Urothelium cell line (cell line): ENCODE measurements at places on chromosomes 6 and 20.

GRCh38 chr20:23305098-23305497 is 45.5 kb upstream of the NXT1 start:
- no peak for DNase-seq

DNA sequence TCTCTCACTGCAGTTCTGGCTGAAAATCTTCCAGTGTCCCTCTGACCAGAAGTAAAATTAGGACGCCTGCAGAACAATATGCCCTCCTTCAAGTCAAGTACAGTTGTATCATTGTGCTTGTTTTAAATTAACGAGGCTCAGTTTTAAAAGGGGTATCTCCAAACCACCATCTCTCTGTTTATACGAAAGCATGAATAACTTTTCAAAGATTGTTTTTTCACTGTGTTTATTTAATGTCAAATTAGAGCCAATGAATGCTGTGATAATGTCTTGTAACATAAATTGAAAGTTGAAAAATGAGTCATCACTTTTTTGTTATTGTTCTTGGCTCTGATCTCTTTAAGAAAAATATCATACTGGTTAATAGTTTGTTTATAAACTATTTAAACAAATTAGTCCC is 230.7 kb upstream of the THEMIS start:
- no peak for DNase-seq

GRCh38 chr6:48994811-48995210 is 468.2 kb downstream of the MMUT start:
- no peak for DNase-seq

DNA sequence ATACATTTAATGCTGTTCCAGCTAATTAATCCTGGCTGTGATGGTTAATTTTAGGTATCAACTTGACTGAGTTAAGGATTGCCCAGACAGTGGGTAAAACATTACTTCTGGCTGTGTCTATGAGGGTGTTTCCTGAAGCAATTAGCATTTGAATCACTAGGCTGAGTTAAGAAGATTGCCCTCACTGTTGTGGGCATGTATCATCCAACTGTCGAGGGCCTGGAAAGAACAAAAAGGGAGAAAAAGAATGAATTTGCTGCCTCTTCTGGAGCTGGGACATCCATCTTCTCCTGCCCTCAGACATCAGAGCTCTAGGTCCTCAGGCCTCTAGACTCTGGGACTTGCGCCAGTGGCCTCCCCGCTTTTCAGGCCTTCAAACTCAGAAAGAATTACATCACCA is 34.3 kb downstream of the SDHAF4 start:
- DNase-seq: no peak

DNA sequence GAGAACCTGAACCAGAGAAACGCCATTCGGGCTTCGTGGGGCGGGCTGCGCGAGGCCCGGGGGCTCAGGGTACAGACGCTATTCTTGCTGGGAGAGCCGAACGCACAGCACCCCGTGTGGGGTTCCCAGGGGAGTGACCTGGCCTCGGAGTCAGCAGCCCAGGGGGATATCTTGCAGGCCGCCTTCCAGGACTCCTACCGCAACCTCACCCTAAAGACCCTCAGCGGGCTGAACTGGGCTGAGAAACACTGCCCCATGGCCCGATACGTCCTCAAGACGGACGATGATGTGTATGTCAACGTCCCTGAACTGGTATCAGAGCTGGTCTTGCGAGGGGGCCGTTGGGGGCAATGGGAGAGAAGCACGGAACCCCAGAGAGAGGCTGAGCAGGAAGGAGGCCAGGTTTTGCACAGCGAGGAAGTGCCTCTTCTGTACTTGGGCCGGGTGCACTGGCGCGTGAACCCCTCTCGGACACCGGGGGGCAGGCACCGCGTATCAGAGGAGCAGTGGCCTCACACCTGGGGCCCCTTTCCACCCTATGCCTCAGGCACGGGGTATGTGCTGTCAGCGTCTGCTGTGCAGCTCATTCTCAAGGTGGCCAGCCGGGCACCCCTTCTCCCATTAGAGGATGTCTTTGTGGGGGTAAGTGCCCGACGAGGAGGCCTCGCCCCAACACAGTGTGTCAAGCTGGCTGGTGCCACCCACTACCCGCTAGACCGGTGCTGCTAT is 904 bp downstream of the B3GALT4 start:
- no peak for DNase-seq

- DNase-seq: no peak
These were observed 762.4 kb upstream of the SLC35B3 start for GRCh38 chr6:9197726-9198125.

- DNase-seq: no peak
These were observed 33.5 kb downstream of the PNLDC1 start for GRCh38 chr6:159833556-159833955.

DNA sequence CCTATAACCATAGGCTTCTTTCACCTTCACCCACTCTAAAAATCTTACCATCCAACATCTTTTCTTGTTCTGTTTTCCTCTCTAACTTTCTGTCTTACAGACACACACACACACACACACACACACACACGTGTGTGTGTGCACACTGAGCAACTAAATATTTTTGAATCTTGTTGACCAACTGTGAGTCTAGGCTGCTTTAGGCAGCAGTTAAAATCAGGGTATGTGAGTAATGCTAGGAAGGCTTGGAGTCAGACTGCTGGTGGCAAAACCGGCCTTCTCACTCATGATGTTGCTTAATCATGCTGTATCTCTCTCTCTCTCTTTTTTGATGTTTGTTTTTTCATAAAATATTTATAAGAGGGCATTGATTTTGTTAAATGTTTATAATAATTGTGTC is 103.1 kb upstream of the TBX18 start:
- no peak for DNase-seq

- no peak for DNase-seq
These were observed 11.3 kb downstream of the GRIK2 start for GRCh38 chr6:101404775-101405174.

DNA sequence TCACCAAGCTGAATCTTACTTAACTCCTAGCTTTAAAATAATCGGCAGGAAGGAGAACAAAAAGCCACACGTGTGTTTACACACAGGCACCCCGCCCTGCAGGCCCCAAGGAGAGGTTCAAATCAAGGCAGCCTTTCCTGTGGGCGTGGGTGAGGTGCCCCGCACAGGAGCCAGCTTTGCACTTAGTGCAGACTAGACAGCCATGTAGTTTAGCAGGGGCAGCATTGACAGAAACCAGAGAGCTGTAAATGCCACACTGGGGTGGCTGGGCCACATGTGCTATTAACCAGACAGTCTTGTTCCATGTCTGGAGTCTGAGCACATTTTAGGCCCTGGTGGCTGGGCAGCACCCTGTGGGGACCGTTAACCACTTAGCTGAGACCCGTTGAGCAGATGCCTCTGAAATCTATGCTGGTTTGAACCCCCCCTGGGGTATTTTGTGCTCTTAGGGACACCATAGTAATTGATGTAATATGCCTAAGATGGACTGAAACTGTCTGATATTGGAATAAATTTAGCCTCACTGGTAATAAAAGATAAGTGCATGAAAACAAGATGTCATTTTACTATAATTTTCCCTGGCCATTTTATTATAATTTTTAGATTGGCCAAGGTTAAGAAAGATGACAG is 106.4 kb upstream of the KCNG1 start:
- DNase-seq: no peak

DNA sequence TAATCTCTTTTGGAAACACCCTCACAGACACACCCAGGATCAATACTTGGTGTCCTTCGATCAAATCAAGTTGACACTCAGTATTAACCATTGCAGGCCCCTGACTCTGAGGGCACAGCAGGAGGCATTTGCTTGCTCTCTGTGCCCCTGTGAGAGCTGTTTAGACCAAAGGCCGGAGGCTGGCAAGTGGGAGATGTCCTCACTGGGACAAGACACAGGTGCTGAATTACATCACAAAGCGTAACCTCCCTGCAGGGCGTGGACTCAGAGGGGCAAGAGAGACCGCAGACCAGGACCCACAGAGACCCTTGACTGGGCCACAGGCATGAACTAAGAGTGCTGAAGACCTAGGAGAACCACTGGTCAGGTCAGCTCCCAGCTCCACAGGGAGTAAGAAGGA is at the start of gene CST8:
CST8 (plus strand) TSS at position 301 of the 400 bp plus-strand sequence. CDS start 551 bp downstream, outside the sequence.
- no peak for DNase-seq

GRCh38 chr6:5506597-5506996 is 245.3 kb downstream of the FARS2 start:
- DNase-seq: no peak

DNA sequence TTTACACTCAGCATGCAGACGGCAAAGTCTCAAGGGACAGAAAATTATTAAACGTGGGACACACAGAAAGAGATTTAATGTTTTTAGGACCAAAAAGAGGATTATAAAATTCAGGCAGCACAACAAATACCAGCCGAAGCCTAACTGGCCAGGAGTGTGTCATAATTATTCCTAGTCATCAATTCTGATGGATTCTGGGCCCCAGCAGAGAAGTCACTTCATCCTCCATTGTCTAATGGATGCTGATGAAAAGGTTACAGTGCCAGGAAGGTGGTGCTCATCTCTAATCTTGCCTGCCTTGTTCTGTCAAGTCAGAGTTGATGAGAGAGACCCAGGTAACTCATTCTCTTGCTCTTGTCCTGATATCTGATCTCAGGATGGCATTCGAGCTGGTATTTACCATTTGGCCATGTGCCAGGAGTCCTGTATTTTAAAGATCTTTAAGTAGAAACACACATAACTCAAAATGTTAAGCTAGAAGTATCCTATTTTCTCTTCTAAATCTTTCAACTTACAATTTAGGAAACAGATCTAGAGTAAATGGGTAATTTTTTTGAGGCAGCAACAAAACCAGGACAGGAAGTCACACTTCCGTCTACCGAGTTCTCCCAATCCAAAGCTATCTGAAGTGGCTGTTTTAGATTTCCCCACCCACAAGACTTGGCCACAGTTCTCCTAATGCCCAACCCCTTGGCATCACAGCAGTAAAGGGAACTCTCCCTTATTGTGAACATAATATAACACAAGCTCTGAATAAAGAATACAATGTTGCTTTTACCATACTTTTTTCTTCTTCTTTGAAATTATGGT is 50.0 kb downstream of the ADAT2 start:
- no peak for DNase-seq

- no peak for DNase-seq
These were observed 552.3 kb upstream of the JARID2 start for GRCh38 chr6:14693301-14694192.

- DNase-seq: no peak
These were observed 153.3 kb downstream of the SCML4 start for GRCh38 chr6:107670792-107671199.

DNA sequence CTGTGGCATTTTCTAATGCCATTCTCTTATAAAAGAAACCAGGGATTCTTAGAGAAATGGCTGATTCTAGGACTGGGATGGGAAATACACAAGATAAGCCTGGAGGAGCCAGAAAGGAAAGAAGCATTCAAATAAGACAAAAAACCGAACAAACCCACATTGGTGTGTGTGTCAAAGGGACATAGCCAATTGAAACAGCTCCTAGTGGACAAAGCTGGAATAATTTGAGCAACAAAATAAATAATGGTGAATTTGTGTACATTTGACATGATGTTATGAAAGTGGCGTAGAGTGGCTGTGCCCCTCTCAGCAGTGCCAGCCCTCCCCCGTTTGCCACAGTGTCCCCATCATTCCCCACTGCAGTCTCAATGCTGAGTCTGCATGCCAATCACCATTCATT is 55.5 kb downstream of the B3GAT2 start:
- no peak for DNase-seq

- peak; percentile 41 for DNase-seq
These were observed 19.1 kb upstream of the HLA-DQB1 start for GRCh38 chr6:32685603-32686002.

- no peak for DNase-seq
These were observed 204.1 kb downstream of the SIM1 start for GRCh38 chr6:100260584-100260983.

- DNase-seq: no peak
These were observed 130.1 kb upstream of the MTHFD1L start for GRCh38 chr6:150735341-150735851.

- DNase-seq: no peak
These were observed 274.1 kb downstream of the CLIC5 start for GRCh38 chr6:45741437-45742171.

- DNase-seq: no peak
These were observed 117.4 kb downstream of the FAXC start for GRCh38 chr6:99232056-99232455.

- DNase-seq: no peak
These were observed 3.9 kb upstream of the LTV1 start for GRCh38 chr6:143839196-143839595.

GRCh38 chr6:67131827-67132226 is 1424.8 kb upstream of the EYS start:
- DNase-seq: no peak

DNA sequence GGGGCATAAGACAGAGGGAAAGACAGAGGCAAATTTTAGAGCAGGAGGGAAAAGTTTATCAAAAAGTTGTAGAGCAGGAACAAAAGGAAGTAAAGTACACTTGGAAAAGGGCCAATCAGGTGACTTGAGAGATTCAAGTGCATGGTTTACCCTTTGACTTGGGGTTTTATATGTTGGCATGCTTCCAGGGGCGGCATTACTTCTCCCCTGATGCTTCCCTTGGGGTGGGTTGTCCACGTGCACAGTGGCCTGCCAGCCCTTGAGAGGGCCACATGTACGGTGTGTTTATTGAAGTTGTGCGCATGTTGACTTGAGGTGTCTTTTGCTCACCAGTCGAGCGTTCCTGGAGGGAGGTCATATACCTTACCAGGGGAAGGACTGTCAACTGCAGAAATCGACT is 259.5 kb upstream of the JARID2 start:
- DNase-seq: no peak

- no peak for DNase-seq
These were observed 9.2 kb downstream of the ENPP3 start for GRCh38 chr6:131646249-131646670.

DNA sequence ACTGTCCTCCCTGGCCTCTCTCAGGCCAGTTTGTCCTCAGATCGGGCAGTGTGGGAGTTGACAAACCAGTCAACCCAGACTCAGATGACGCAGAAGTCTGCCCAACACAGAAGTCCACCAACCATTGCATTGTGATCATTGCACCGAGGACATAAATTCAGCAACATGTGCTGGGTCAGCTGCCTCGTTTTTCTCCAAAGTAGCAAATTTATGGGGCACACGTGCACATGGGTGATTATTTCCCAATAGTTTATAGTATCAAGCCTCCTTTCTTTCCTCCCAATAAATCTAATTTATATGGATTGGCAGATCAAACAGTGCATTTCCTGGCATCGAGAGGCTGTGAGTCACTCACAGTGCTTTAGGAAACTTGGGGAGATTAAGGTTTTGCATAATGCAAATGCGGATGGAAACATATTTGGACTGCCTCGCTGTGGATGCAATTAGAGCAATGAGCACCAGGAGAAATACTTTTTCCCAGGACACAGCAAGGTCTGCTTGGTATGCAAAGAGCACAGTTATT is 413.7 kb upstream of the SULF2 start:
- DNase-seq: no peak

- no peak for DNase-seq
These were observed 2.9 kb downstream of the STX11 start for GRCh38 chr6:144153260-144153659.

- DNase-seq: no peak
These were observed 16.1 kb upstream of the STK38 start for GRCh38 chr6:36563237-36563927.
